ENCODE measurements at places on chromosomes 13 and 19.
A peak's percentile ranks its signal among the peaks of the same experiment; 100 is the strongest.

- no peak for DNase-seq
Measured at GRCh38 chr13:81582381-81582780, 1241.5 kb upstream of the SPRY2 start.

DNA sequence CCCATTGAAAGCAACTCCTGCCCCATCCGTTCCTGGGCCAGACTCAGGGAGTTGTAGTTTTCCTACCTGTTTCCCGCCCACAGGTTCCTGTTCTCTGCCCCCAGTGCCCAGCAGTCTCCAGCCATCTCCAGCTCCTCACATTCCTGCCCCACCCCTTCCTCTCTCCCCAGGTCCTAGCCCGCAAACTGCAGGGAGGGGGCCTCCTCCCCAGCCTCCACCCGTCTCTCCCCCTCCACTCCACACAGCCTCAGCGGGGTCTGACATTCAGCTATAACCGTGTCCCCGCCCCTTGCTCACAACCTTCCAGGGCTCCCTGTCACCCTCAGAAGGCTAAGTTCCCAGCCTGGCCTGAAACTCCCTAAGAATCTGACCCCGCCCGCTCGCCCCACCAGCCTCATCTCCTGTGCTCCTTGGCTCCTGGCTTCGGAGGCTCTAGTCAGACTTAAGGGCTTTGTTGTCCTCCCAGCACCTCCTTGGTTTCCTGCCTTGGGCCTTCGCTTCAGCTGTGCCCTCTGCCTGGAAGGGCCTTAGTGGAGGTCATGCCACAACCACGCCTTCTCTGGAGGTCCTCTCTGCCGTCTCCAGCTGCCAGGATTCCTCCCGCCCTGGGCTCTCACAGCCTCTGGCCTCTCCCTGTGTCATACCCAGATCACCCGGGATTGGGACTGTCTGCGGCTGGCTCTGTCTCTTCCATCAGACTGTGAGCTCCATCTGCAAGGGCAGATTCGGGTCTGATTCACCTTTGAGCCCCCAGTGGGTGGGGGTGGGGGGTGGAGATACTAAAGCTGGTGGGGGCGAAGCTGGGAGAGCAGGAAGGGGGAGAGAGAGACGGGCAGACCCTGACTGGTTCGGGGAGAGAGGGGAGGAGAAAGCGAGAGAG is 5.1 kb upstream of the SPACA6 start:
- DNase-seq = peak; percentile 77

DNA sequence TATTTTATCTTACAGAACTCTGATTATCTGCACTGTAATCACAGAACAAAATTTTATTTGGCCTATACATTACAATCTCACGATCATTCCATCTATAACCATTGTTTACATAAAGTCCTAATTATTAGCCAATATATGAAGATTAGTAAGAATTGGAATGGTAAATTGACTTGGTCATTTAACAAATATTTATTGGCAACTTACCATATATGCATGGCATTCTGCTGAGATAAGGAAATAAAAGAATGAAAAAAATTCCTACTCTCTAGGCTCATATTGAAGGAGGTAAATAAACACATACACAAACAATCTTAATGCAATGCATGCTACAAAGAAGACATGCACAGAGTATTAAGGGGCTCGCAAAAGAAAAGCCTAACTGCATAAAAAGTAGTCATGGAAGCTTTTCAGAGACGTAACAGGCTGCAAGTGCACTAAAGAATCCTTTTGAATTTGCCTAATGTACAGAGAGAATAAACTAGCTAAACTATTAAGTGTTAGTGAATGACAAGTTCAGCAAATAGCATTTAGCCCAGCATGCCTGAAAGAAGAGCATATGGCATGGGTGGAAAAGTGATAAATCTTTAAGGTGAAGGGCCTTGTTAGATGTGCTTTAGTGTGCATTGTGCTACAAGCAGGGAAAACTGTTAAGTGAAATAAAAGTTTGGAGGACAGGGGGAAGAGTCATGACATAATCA is 1131.1 kb downstream of the PCDH9 start:
- DNase-seq = no peak

DNA sequence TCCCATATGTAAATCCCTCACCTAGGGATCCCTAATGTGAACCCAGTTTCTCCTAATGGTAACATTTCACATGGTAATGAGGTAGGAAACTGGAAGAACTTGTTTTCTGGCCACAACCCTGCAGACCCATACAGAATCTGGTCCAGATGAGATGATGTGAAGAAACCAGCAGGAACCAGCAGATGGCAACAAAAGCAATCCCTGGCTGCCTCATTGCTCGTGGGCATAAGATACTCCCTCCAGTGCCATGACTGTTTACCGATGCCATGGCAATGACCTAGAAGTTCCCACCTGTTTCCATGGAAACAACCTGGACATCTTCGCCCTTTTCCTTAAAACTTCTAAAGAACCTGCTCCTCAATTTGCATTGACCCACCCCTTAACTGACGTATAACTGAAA is 1.4 kb upstream of the CD209 start:
- no peak for DNase-seq

- DNase-seq = no peak
Measured at GRCh38 chr13:107937848-107938247, 277.5 kb downstream of the LIG4 start.

DNA sequence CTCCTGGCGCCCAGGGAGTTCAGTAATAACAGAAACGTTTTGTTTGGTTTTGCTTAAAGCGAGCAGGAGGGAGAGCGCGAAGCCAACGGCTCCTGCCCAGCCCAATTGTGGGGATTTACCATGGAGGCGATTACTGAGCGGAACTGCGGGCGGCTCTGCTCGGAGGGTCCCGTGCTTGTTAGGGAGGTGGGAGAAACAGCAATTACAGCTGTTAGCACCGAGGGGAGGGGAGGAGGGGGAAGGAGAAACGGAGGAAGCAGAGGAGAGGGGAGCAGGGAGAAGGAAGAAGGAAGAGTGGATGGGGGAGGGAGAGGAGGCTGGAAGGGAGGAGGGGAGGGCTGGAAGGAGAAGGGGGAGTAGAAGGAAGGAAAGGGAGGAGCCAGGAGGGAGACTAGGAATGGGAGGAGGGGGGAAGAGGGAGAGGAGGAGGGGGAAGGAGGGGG is 7.7 kb upstream of the ONECUT3 start:
- DNase-seq = no peak

All from hepatocyte (in vitro differentiated cells).